Stimulated activated naive CD4-positive, alpha-beta T cell (primary cell): ENCODE measurements at places on chromosomes 3 and 15.

- no peak for DNase-seq
Observed at GRCh38 chr3:128532012-128532983, 39.3 kb upstream of the GATA2 start.

GRCh38 chr15:100696452-100696851 is 94.1 kb downstream of the ASB7 start:
- no peak for DNase-seq

- no peak for DNase-seq
Observed at GRCh38 chr3:171283183-171283847, 176.9 kb downstream of the TNIK start.

- DNase-seq: no peak
Observed at GRCh38 chr3:46706771-46707582, 5.8 kb downstream of the TMIE start.

DNA sequence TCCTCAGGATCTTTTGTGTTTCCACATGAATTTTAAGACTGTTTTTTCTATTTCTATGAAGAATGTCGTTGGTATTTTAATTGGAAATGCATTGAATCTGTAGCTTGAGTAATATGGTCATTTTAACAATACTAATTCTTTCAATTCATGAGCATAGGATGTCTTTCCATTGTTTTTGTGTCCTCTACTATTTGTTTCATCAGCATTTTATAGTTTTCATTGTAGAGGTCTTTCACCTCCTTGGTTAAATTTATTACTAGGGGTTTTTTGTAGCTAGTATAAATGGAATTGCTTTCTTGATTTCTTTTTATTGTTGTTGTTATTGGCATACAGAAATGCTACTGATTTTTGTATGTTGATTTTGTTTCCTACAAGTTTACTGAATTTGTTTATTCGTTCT is 17.3 kb upstream of the ATP2C1 start:
- DNase-seq: no peak

- no peak for DNase-seq
Observed at GRCh38 chr3:188692700-188693099, 479.1 kb upstream of the TPRG1 start.

DNA sequence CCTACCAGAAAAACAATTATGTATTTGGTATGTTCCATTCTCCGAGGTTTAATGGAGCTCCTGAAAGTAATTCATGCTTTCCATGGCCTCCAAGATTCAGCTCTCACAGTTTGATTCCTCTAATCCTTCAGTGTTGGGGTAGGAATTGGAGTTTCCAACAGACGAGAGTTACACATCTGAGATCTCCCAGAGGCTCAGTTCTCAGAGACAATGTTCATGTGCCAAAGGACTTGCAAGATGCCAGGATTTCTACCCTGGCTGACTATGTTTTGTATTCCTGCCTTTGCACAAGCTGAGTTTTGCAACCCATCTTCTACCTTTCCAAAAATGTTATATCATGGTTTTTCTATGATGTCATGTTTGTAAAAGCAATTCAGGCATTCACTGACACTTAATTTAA is 322.9 kb downstream of the ERC2 start:
- DNase-seq: no peak

GRCh38 chr3:171980578-171981270 is 58.7 kb upstream of the FNDC3B start:
- DNase-seq: no peak

DNA sequence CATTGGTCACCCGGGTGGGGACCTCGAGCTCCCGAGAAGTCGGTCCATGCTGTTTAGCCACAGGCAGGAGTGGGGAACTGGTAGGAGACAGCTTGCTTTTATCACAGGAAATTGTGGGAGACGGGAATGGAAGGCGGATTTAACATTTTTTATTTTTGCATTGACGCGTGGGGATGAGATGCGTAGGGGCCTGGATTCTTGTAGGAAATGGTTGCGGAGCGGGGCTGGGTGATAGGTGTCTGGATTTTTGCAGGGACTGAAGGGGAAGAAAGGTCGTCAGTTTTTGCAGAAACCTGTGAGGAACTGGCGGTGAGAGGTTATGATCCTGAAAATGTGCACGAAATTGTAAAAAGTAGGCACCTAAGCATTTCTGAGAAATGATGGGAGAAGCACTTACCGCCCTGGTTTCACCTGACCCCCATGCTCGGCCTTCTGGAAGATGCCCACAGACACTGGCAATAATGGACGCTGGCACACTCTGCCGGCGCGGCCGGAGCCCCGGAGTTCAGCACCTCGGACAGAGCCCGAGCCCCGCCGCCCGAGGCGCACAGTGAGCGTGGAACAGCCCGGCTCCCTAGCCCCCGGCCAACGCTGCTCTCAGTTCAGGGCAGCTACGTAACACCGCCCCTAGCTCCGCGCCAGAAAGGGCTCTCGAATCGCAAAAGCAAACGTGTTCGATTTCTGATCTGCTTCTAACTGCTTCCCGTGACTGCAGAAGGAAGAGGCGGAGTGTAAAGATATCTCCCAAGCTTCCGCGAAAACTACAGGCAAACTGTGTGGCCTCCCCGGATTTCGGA is 928 bp downstream of the ANKRD34C start:
- peak; percentile 6 for DNase-seq

GRCh38 chr3:108705045-108705444 is 52.2 kb downstream of the RETNLB start:
- DNase-seq: no peak

- no peak for DNase-seq
Observed at GRCh38 chr3:61944726-61945125, 383.4 kb downstream of the PTPRG start.

GRCh38 chr3:17432236-17432635 is 310.2 kb downstream of the TBC1D5 start:
- DNase-seq: no peak

DNA sequence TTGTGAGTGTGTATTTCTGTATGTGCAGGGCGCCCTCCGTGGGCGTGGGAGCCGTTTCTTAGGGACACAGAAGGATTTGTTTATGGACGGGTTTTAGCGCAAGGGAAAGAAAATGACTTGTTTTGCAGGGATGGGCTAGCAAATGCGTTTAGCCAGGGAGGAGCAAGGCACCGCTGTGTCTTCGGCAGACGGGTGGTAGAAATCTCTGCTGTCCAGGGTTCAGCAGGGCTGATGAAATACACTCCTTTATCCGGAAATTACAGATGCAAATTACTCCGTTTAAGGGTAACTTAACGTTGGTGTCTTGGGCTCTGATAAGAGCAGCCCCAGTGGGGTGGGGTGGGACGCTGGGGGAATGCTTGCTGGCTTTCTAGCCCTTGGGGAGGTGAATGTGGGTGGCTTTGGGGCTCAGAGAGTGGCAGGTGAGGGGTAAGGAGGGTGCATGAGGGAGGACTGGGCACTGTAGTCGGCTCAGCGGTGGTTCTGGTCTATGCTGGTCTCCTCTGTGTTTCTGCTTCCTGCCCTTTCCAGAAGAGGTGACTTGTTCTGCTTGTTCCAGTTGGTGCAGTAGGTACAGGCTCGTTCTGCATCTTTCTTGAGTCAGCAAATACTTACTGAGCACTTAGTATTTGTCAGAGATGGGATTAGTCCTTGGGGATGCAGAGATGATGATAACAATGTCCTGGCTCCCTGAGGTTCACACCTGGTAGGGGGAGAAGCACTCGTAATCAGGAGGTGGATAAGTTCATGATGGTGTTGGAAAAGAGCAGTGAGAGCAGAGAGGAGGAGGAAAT is 954 bp downstream of the SV2B start:
- peak; percentile 3 for DNase-seq

DNA sequence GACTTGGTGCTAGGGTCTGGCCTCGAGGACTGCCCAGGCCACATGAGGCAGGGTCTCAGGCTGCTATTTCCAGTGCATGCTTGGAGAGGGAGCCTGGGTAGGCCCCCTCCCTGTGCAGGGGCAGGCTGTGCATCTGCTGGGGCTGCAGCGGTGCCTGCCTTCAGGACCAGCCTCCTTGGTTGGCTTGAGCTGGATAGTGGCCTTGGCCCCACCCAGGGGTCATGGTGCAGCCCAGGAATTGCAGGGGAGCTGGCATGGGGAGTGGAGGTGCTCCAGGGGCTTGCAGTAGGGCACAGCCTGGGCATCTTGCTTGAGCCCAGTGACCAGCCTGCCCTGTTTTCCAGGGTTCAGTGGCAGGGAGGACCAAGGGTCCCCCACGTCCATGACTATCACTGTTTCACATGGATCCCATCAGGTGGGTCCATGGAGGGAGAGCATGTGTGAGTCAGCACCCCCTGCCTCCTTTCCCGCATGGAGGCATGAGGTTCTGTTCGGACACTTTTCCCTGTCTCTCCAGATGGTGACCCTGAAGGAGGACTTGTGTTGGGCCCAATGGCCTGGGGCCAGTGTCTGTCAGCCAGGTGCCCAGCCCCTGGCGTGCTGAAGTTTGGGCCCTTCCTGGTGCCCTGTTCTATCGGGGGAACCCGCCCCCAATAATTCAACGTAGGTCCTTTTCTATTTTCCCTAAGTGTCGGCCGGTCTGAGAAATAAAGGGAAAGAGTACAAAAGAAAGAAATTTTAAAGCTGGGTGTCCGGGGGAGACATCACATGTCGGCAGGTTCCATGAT is 218.6 kb downstream of the SNRPN start:
- no peak for DNase-seq

GRCh38 chr15:48494631-48495030 is 150.9 kb downstream of the FBN1 start:
- DNase-seq: no peak

DNA sequence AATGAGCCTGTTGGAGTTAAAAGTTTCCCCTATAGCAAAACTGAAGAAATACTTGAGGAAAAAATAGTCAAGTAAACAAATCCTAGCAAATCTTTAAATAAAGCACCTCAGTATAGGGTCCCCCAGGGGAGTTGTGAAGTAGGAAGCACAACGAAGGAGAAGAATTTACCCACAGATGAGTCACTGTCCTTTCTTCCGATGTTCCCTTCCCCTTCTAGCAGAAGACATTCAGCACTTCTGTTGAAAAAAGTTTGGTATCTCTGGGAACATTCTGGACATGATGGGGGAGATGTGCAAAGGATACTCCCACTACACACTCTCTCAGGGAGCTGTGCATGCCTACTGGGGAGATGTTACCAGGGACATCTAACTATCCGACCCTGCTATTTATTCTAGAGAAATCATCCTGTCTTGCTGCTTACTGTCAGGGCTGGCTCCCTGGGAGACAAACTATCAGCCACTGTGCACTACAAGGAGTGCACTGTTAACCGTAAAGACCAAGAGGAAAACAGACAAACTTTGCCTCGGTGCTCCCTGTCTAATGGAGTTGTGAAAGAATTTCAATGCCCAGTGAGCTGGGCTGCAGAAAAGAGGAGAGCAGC is 93.8 kb downstream of the RFTN1 start:
- no peak for DNase-seq

DNA sequence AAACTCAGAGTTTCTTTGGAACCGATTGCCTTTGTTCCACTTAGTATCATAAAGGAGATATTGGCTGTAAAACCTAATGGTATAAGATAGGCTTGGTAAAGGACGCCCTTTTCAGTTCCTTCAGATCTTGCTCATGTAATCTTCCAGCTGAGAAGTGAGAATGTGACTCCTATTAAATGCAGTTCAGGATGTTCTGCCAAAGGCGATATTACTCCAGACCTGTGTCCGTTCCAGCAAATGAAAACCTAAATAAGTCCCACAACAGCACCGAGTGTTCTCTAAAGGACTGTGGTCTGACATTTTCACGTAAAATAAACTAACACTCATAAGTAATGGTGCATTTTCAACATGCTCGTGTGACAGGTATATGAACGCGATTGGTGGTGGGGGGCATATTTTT is 276.2 kb downstream of the FEZF2 start:
- no peak for DNase-seq

- peak; percentile 76 for DNase-seq
Observed at GRCh38 chr15:33226559-33227181, 32.2 kb upstream of the FMN1 start.

DNA sequence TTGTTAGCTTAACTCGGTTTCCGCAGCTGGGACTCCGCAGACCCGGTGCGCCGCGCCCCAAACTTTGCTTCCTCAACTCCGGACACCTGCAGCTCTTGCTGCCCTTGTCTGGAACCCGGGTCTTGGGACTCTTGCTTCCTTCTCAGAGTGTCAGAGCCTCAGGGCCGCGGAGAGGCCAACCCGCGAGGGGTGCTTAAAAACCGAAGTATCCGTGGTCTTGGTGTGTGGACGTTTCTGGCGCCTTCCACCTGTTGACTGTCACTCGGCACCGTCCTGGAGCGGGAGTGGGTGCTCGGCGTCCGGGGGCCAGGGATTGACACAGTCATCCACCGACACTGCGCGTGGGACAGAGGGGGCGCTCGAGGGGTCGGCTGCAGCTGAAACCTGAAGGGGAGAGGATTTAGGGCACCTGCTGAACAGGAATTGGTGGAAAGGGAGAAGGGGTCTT is 386 bp downstream of the SQOR start:
- DNase-seq: peak; percentile 51

DNA sequence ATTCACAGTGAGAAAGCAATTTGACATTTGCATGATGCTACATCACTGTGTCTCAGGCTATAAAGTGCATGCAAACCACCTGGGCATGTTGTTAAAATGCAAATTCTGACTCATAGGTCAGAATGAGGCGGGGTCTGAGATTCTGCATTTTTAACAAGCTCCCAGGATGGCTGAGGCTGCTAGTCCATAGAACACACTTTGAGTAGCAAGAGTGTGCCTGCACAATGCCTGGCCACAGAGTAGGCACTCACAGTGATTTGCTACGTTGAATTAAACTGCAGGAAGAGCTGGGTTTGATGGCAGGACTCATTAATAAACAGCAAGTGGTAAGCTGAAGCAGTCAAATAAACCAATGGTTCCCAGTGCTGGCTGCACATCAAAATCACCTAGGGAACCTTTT is 48.1 kb downstream of the NTRK3 start:
- no peak for DNase-seq

GRCh38 chr15:68734352-68734751 is 86.3 kb downstream of the ANP32A start:
- DNase-seq: no peak

DNA sequence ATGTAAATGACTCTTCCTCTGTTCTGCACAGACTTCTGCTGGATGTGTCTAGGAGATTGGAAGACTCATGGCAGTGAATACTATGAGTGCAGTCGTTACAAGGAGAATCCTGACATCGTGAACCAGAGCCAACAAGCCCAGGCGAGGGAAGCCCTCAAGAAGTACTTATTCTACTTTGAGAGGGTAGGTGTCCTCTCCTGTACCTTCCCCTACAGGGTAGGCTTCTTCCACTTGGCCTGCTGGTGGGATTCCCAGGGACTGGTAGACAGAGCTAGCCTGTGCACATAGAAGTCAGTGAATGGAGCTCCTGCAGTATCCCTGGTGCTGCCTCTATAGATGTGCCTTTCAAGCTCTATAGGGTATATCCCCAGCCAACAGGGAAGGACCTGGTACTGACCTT is 10.6 kb upstream of the P4HTM start:
- DNase-seq: no peak

DNA sequence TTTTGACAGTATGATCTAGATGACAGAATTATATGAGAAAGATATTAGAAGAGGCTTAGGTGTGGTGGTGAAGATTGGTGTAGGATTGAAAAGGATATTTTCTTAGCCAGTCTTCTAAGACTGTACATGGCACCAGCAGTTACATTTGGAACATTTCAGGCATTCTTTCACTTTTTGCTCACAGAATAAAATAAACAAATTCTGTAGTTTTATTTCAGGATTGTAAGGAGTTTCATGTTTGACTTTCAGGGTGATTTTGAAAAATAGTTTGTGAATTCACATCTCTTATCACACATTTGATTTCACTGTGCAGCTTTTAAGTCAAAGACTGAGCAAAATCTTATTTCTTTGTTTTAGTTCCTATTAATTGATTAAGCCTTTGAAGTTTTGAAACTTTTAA is 27.1 kb downstream of the DNAJC13 start:
- no peak for DNase-seq

- no peak for DNase-seq
Observed at GRCh38 chr3:97958796-97959195, 13.4 kb downstream of the RIOX2 start.

GRCh38 chr15:63899193-63899592 is 65.4 kb upstream of the HERC1 start:
- DNase-seq: no peak
